Uterus (tissue), 4 donors: ENCODE measurements at places on chromosomes 13 and 19. TPM values are rescaled to one million over a fixed set of nuclear protein-coding genes. Genes with fewer than 3 reads are reported as not detected.

ZNF726 gene
- 11.3 TPM for total RNA-seq

GRCh38 chr19:19737559-19738332, 4.8 kb upstream of the ZNF14 start:
- no peak for DNase-seq

DNA sequence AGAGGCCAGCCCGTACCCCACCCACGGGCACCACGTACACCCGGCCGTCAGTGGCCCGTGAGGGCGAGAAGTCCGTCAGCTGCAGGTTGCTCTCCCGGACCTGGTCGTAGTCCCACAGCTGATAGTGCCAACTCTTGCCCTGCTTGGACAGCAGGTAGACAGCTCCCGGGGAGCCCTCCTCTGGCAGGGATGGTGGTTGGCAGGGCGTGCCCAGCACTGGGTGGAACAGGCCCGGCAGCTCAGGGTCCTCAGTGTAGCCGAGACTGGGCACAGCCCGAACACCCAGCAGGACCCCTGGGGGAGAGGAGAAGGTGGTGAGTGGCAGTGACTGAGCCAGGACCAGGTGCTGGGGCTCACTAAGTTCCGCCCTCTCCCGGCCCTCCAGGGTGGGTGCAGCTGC, 7.8 kb downstream of the ACTMAP start:
- DNase-seq = no peak

DNA sequence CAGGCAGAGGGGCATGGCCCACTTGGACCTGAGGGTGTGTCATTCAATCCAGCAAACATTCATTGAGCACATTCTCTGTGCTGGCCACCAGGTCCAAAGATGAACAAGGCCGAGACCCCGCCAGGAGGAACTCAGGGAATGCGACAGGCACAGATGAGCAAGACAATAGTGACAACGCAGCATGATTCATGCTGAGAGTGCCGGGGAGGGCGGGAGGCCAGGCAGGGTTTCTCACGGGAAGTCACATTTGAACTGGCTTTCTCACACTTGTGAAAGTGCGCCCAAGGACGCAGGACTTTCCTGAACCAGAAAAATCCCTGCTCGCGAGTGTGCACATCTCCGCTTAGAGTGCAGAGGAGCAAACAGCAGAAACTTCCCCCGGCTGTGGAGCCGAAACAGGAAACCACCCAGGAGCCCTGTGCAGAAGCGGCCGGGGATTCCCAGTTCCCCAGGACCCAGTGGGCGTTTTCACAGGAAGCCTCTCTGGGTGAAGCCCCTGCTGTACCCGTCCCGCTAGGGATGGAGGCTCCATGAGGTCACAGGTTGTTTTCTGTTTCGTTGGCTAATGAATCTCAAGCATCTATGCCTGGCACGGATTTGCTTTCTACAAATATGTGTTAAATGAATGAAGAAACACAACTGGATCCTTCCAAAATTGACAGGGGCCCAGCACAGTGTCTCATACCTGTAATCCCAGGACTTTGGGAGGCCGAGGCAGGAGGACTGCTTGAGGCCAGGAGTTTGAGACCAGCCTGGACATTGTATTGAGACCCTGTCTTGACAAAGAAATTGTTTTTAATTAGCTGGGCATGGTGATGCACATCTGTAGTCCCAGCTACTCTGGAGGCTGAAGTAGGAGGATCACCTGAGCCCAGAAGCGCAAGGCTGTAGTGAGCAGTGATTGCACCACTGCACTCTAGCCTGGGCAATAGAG, 68.4 kb upstream of the TM9SF2 start:
- DNase-seq = peak; percentile 28

DNA sequence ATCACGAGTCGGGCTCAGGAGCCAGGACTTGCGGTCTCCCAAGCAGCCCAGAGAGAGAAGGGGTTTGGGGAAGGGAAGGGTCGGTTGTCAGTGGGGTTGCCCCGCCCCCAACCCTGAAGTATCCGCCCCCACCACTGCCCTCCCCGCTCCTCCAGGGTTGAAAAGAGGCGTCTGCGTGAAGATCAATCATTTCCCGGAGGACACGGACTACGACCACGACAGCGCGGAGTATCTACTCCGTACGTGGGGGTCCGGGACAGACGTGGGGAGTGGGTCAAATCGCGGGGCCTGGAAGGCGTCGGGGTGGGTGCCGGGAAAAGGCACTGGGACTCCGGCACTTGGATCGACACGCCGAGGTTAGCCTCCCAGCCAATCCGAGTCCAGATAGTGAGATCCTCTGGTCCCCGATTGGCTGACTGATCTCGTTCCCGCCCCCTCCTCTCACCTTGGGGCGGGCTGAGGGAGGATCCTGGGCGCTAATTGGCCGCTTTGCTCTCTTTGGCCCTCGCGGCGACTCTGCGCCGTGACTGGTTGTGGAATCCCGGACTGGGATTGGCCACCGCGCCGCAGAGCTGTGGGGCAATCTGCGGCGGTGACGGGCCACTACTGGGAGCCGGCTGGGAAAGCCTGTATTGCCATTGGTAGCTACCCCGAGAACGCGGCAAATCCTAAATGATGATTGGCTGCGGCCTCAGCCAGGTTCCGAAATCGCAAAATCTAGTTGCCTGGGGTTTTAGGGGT, 13.3 kb upstream of the CACNG6 start:
- DNase-seq = peak; percentile 21
